ENCODE measurements at places on chromosomes 2 and 18.

- DNase-seq = no peak
These were observed 111.5 kb downstream of the RAPGEF4 start for GRCh38 chr2:172847188-172847587.

GRCh38 chr2:39264733-39265132, 21.0 kb upstream of the CDKL4 start:
- no peak for DNase-seq

DNA sequence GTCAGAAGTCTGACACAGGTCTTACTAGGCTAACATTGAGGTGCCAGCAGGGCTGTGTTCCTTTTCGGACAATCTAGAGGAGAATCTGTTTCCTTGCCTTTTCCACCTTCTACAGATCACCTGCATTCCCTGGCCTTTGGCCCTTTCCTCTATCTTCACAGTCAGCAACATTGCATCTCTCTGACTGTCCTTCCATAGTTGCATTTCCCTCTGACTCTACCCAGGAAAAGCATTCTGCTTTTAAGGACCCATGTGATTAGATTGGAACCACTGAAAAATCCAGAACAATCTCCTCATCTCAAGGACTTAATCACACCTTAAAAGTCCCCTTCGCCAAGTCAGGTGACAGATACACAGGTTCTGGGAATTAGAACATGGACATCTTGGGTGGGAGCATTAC, 181.5 kb downstream of the SLC8A1 start:
- no peak for DNase-seq

GRCh38 chr18:9211955-9212354, 75.4 kb downstream of the ANKRD12 start:
- DNase-seq = no peak

DNA sequence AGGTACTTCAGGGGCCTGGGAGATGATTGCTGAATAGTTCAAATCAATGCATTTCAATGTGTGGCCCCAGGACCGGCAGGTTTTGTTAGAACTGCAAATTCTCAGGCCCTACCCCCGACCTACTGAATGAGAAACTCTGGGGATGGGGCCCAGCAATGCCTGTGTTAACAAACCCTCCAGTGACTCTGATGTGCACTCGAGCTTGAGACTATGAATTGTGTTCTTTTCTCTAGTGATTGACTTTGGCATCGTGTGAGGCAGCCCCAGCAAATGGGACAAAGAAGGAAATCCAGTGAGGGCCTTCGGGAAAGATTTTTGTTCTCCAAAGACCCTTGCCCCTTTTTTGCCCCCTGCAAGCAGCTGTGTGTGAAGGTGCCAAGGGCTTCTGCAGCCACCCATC, 22.4 kb downstream of the ALK start:
- DNase-seq = no peak

DNA sequence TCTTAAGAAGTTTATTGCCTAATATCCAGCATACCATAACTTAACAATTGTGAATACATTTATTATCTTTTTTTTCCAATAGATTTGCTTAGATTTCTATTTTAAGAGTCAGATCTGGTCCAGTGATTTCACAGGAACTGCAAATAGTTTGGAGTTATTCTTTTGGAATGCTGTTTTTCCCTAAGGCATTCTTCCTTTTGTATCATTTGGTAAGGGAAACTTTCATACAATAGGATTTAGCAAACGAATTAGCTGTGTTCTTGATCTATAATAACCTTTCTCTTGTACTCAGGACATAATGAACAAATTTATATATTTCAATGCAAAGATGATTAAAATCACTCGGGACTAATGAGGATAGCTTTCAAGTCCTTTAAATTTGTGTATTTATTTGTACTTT, 201.6 kb downstream of the ERBB4 start:
- DNase-seq = no peak

- DNase-seq = no peak
These were observed 45.8 kb downstream of the SF3B1 start for GRCh38 chr2:197388866-197389587.

- no peak for DNase-seq
These were observed 489.3 kb downstream of the SOX11 start for GRCh38 chr2:6181525-6181924.

DNA sequence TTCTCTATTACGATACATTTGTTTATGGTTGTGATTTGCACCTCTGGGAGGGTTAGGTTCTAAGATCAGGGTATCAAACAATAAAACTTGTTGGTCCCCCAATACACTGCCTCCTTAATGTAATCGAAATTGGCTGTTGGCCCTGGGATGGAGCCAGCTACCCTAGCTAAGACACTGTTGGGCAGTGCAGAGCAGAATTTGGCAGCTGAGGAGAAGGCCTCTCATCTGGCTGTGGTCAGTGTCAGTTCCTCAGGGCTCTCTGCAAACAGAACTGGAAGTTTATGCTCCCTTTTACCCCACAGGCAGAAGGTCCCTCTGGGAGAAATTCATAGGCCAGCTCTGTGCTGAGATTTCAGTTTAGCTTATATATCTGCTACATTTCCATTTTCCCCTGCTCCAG, 8.6 kb upstream of the HAAO start:
- no peak for DNase-seq

DNA sequence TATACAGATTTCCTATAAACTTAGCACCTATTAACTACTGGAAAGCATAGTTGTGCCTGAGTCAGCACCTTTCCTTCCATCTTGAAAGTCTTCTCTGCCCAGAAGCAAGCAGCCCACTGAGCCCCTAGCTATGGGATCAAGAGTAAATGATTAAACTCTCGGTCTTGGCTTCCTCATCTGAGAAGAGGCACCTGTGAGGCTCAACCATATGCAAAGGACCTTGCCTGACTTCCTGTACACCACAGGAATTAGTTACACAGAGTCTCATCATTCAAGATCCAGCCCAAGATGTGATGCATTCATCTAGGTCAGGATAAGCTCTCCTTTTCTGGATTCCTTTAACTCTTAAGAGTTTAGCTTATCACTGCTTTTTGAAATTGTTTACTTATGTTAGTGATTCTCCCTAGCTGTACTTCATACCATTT, 96.0 kb downstream of the CDH2 start:
- no peak for DNase-seq

DNA sequence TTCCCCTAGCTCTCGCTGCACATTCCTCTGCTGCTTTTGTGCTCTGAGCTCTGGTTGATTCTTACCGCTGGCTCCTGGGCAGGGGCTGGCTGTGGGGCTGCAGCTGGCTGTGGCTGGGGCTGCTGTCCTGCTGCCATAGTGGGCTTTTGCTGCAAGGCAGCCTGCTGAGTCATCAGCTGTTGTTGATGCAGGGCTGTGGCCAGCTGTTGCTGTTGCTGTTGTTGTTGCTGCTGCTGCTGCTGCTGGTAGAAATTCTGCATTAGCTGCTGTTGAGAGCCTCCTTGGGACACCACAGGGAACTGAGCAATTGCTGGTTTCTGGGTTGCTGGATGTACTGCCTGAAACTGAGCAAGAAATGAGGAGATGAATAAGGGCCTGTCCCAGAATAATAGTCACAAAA, 77.2 kb upstream of the NFU1 start:
- no peak for DNase-seq

DNA sequence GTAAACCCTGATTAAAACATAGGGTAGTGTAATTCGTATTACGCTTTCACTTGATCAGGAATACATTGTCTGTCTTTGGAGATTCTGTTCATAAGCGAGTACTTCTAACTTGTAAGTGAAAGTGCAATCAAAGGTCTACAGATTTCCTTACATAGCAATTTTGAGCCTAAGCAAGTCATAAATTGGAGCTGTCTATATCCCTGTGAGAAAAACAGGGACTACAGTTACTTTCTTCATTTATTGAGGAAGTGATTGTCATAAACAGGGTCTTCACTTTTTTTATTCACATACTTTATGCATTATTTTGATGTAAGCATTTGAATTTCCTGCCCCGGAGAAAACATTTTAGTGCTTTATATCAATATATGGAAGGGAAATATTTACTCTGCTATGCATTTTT, 670.4 kb downstream of the CBLN2 start:
- no peak for DNase-seq

DNA sequence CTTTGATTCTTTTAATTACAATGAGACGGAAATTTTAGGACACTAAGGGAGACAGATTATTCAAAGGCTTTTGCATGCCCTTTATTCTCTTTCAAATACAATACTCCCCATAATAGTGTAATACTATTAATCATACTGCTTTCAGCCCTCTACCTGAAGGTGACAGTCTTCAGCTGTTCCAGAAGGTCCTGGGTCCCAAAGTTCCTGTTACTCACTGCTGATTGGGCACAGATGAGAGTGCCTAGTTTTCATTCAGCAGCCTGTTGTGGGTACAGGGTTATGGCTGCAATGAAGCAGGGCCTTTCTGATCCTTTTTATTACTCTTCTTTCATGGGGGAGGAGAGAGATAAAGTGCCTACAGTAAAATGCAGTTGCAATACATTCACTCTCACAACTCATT, 80.2 kb downstream of the NUP35 start:
- DNase-seq = no peak

DNA sequence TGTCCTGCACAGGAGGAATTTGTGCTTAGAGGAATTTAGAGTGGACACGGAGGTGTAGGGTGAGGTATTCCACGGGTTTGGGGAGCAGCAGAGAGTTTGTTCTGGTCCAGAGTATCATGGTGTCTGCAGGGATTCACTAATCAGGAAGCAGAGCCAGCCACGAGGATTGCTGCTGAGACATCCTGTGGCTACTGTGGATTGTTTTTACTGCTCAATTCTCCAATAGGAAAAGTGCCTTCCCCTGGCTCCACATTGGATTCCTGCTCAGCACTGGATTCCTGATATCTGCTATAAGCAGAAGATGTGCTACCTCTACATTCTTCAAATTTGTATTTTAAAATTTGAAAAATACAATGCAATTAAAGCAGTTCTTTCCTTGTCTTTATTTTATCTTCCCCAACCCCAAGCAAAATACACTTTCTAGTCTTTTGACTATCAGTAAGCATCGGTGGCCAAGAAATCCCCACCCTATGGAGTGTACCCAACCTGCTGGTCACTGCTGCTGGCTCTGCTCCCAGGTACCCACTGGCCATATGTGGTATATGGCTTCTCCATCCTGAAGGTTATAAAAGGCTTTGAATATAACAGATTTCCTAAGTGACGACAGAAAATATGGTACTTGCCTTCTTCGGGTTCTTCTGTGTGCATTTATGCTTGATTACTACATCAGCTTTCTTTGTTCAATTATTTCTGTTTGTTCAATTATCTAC, 1403.0 kb upstream of the NXPH2 start:
- no peak for DNase-seq

- no peak for DNase-seq
These were observed 340.6 kb downstream of the NYAP2 start for GRCh38 chr2:225740086-225740485.

GRCh38 chr2:49186050-49186648, 31.8 kb upstream of the FSHR start:
- no peak for DNase-seq

- DNase-seq = no peak
These were observed 17.0 kb upstream of the KANSL1L start for GRCh38 chr2:210188190-210188589.

DNA sequence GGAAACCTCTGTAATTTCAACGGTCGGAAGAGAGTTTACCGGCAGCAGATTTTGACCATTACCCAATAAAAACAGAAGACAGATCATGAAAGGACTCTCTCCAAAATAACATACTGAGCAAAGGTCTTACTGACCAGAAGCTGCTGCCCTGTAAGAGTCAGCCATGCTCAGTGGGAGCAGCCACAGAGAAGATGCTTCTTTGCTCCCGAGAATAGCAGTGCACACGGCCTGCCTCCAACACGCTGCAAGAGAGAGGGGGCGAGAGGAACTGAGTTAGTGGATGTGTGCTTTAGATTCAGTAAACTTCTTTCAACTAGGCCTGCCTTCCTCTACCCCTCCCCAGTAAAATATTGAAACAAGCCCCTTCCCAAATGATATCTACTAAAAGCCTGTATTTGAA, 103.7 kb downstream of the NCK2 start:
- DNase-seq = no peak

DNA sequence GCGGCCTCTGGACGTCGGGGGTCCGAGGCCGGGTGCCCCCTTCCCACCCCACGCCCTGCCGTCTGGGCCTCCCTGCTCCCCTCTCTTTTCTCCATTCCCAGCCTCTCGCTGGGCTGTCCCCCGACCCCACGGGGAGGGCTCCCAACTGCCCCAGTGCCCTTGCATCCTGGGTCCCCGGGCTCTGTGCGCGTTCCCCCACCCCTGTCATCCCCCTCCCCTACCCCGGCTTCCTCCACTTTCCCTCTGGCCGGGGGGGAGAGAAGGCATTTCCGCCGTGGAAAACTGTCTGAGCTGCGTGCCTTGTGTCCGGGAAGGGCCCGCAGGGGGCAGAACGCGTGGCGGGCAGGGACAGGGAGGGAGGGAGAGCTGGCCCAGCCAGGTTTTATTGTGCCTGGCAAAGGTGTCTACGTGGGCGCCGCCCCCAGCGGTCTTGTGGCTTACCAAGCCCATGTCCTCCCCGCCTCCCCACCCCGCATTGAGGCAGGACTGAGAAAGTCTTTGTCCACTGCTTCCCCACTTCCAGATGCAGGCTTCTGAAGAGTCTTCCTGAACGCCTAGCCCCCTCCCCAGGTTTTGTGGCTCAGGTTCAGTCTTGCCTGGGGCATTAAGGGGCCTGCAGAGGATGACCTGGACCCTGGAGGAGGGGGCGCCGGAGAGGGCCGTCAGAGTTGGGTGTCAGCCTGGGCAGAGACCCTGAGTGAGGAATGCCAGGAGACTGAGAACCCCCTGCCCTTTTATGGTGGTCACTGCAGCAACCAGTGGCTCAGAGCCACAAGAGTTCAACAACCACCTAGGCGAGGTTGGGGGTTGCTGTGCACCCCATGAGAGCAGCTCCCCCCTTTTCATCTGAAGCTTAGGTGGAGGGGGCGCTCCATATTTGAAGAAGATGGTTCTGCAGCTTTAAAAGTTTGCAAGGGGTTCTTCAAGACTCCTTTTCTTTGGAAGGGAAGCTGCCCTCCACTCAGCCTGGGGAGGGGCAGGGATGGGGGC, 1.3 kb downstream of the ITM2C start:
- no peak for DNase-seq

DNA sequence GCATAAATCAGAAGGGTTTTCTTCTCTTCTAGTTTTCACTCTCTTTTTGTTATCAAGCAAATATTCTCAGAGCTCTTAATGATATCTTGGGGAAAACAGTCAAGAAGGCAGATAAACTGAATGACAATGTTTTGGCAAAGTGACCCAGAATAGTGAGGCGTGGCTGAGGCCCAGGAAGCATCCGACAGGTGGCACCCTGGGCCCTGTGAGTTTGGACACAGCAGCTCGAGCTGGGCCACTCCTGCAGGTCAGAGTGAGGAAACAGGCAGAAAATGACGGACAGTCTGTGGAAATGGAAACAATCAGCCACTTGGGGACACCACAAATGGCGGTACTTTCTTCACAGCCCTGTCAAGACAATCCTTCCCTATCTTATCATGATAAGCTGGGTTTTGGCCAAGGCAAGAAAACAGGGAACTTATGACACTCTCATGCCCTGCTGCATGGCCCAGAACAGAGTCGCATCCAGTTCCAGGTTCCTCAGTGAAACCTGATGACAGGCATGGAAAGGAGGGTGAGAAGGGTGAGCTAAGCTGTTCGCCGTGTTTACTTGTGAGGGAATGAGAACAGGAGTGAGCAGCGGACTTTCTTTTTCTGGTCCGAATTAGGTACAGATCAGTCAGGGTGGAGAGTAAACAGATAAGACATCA, 32.1 kb downstream of the MRPL44 start:
- no peak for DNase-seq

Measured in coronary artery (tissue), 2 donors.